Ovary (tissue), 10 donors: ENCODE measurements at places on chromosomes 7 and 10. TPM values are rescaled to one million over a fixed set of nuclear protein-coding genes. Genes with fewer than 3 reads are reported as not detected.

GRCh38 chr10:3516234-3516922, 268.6 kb downstream of the KLF6 start:
- no peak for DNase-seq

GRCh38 chr10:86170255-86171108, 196.1 kb downstream of the GRID1 start:
- no peak for DNase-seq

DNA sequence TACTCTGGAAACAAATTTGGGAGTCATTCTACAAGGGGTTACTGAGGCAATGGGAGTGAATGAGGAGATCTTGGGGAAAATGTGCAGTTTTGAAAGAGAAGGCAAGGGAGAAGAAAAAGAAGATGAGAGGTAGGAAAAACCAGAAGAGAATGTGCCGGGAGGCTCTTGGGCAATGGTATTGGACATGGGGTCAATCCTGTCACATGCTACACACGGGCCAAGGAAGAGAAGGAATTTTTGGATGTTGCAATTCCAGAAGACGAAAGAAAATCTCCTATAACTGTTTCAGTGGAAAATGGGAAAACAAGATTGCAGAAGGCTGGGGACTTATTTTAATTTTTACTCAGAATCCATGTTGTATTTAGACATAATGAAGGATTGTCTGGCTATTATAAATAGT, 615.0 kb downstream of the PHTF2 start:
- DNase-seq: no peak

DNA sequence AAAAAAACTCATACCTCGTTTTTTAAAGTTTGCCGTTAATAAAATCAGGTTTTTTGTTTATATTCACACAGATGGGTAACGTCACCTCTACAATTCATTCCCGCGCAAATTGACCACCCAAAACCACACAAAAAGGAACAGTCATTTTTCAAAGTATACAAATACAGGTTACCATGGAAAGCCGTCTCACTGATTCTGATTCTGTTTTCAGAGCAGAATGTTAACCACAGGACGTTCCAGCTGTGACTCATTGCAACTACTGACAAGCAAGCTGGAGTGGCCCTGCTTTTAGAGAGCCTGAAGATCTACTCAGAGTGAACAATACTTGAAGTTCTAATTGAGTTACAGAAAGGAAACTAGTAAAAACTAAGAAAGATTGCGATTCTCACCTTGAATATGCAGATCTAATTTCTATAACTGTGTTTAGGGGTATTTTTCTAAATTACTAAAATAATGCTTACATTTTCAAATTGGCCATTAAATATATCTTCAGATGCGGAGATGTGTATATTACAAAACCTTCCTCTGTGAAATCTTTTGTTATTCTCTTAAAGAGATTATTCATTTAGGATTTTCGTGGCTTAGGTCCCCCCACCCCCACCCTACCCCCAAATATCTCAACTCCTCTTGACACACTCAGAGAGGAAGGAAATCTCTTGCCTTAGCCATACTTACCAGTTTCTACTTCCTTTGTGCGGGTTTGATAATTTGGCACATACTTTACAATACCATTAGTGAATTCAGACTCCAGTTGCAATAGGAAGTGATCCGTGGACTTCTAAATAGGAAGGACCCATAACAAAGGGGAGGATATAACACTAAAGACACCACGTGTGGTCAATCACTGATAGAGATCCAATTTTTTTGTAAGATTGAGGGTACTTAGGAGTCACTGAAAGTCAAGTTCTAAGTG, 106.0 kb downstream of the CUBN start:
- no peak for DNase-seq

Gene NUTM2B
- 1.2 TPM for total RNA-seq

GRCh38 chr7:146741911-146742310, 625.3 kb downstream of the CNTNAP2 start:
- DNase-seq: no peak

Gene CNTNAP2
- 6.2 TPM for total RNA-seq

- no peak for DNase-seq
Observed at GRCh38 chr7:50211130-50212015, 93.1 kb upstream of the IKZF1 start.

- no peak for DNase-seq
Observed at GRCh38 chr10:93459466-93459865, 22.7 kb downstream of the MYOF start.

DNA sequence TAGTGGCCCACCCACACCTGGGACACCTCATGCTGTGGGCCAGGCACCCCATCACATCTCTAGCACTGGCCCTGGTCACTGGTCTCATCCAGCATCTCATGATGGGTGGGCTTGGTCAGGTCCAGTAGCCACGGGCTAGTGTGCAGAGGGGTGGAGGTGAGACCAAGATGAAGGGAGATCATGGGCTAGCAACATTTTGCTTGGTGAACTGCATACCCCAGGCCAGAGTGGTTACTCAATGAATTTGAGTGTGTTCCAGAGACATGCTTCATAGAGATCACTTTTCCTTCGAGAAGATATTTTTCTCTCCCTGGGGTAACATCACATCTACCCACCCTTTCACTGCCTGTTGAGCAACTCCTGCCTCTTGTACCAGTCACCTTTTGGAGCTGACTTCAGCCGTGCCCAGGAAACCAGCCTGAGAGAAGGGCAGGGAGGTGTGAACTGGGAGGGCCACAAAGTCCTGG, 44.2 kb downstream of the MINDY4 start:
- DNase-seq: no peak

Gene ICA1
- total RNA-seq: 4.7 TPM

Gene CHST3
- total RNA-seq: 27.9 TPM

GRCh38 chr7:108307595-108307994, 148.6 kb downstream of the NRCAM start:
- no peak for DNase-seq

DNA sequence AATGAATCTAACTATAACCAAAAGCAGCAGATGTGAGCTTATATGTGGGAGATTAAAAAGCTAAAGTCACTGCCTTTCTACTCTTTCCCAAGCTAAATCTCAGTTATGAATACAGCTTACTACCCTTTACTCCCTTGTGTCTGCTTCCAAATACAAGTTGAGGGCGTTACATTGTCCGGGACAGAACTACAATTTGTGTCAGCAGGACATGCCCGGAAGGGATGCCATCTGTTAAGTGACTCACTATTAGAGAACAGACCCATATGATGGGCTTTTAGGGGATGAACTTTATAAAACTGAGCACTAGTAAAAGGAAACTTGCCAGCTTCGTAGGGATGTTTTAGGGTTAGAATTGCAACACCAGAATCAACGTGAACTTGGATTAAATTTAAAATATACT, 299.7 kb upstream of the CSTF2T start:
- DNase-seq: no peak

GRCh38 chr10:3750006-3750816, 34.8 kb downstream of the KLF6 start:
- no peak for DNase-seq

- no peak for DNase-seq
Observed at GRCh38 chr10:34811968-34812514, 3.1 kb downstream of the PARD3 start.

DNA sequence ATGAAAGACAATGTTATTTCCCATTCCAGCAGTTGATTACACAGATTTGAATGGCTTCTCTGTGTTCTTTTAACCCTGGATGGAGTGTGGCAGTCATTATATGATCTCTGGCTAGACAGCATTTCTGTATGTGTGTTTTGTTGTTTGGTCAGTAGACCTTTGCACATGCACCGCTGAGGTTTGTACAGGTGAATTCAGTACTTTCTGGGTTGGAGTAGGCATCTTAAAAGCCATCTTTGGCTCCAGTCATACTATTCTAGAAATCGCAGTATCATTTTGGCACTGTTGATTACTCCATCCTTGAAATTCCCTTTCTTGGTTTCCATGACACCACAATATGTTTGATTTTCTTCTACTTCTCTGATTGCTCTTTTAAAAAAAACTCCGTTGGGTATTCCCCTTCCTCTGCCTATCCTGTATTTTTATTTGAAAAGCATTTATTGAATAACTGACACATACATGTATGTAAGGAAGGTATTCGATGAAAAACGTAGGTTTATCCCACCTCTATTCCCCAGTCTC, 29.9 kb downstream of the TAS2R41 start:
- DNase-seq: no peak

GRCh38 chr10:13023754-13024153, 22.2 kb upstream of the CCDC3 start:
- DNase-seq: no peak

Gene TUBB8
- total RNA-seq: not detected

Gene SEMA3D
- 6.1 TPM for total RNA-seq

Gene PPP1R17
- 0.38 TPM for total RNA-seq

- DNase-seq: no peak
Observed at GRCh38 chr10:52635651-52636050, 136.9 kb downstream of the MBL2 start.

- DNase-seq: no peak
Observed at GRCh38 chr7:41994746-41995110, 242.3 kb downstream of the GLI3 start.

Gene SEC61A2
- 9.1 TPM for total RNA-seq

DNA sequence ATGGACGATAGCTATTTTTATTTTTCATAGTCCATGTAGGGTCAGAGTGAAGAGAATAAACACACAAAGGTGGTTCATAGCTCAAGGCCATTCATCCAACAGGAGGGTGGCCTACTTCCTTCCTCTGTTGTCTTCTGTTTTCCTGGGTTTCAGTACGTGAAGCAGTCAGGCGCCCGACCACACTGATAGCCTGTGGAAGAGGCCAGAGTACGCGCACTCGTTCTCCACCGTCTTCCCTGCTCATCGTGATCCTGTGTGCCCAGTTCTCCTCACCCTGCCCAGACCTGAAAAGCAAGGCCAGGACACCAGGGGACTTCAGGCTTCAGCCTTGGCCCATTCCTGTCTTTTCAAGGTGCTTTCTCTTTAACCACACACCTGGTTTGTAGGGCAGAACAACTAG, 134.7 kb downstream of the GLCCI1 start:
- DNase-seq: no peak

DNA sequence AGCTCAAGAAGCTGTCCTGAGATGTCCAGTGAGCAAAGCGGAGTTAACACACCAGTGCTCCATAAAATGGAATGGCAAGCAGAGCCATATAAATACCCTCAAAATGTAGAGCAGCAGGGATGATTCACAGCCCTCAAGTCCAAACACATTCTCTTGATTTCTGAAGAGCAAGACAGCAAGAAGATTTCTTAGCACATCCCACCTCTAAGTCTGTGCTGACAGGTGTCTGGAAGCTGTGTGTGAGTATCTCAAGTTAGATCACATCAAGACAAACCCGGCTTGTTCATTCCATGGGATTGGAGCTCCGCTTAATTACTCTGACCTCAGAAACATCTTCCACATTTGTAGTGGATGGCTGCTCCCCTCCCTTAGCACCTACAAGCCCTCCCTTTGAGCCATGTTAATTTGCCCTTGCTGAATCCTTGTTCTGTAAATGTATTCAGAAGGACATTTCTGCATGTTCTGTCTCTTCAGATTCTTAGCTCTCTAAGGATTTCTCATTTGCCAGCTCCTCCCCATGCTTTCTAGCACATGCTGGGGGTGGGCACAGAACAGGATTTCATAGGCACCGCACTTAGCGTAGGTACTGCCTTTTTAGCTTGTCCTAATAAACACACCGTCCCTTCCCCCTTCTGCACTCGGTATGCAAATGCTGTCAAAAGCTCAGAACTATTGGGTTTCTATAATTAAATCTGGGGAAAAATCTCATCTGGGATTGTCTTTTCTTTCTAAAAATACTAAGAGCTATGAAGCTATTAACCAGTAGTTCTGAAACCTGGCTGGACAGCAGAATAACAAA, 112.7 kb downstream of the CPXM2 start:
- no peak for DNase-seq

- DNase-seq: no peak
Observed at GRCh38 chr7:155136619-155137243, 66.6 kb downstream of the HTR5A start.

DNA sequence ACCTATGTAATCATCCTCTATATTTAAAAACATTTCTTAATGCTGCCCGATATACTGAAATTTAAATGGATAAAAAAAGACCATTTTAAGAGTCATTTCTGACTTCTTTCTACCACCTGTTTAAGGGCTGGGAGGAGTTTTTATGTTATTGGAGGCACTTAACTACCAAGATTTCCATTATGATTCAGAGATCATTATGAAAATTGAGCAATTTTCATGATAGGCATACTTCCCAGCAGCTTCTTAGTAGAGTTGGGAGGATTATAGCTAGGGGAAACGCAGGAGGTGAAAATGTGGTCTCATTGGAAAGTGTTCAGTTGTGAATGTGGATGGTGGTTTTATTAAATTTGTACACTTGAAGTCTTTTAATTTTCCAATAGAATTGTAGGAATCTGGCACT, 28.4 kb upstream of the FAM204A start:
- DNase-seq: no peak

DNA sequence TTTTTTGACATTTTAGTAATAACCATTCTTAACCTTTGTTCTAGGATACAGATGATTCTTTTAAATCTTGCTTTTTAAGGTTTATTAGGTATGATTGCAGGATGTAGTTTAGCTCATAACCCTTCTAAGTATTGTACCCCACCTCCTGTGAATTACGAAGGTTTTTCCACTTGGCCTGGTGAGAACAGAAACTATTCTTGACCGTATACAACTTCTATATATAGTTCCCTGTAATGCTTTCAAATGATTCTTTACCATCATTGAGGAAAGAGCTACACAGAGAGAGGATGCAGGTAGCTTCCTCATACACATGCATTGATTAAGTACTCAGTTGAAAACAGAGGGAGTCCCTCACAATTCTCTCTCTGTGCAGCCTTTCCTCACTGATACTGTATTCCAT, 86.3 kb downstream of the PALS2 start:
- no peak for DNase-seq

Gene MRC1
- 32.8 TPM for total RNA-seq

- no peak for DNase-seq
Observed at GRCh38 chr7:26508917-26509316, 217.3 kb downstream of the SNX10 start.

DNA sequence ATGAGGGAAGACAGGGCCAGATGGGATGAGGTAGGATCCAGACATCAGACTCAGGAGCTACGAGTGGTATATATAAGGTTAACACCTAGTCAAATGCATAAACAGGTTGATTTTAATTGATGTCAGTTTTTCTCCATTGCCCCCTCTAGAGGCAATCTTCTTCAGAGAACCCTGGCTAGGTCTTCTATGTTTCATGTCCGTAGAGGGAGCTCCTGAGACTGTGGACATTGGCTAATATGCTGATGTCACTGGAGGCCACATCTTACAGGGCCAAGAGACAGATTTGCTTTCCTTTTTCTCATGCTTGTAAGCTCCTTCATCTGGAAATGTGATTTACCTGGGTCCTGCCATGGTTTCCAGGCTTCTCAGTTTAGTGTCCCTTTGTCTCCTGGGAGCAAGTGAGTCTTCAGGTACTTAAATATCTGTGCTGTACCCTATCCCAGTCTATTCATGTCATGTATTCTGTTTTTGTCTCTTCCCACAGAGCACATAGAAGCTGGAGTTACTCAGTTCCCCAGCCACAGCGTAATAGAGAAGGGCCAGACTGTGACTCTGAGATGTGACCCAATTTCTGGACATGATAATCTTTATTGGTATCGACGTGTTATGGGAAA, 161.6 kb upstream of the PRSS1 start:
- DNase-seq: no peak
